NCI-H748 treated with DMSO at 0.1 percent for 48 hours (cell line): ENCODE measurements at places on chromosomes 16 and 17.

DNA sequence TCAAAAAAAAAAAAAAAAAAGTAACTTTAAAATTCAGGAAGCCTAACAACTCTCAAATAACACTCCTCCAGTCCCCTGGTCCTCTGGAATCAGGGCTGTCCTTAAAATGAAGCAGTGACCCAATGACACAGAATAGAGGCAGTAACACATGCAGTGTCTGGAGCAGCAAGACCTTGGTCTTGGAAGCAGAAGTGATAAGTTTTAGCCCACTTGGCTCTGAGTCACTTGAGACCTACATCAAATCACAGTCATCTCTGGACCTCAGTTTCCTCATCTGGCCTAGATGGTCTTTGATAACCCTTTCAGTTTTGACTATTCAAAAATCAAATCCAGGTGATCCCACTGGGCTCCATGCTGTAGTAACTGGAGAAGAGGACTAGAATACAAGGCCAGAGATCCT, 39.0 kb downstream of the LYRM1 start:
- no peak for DNase-seq

GRCh38 chr16:25747160-25747758, 55.5 kb downstream of the HS3ST4 start:
- DNase-seq, result no peak

DNA sequence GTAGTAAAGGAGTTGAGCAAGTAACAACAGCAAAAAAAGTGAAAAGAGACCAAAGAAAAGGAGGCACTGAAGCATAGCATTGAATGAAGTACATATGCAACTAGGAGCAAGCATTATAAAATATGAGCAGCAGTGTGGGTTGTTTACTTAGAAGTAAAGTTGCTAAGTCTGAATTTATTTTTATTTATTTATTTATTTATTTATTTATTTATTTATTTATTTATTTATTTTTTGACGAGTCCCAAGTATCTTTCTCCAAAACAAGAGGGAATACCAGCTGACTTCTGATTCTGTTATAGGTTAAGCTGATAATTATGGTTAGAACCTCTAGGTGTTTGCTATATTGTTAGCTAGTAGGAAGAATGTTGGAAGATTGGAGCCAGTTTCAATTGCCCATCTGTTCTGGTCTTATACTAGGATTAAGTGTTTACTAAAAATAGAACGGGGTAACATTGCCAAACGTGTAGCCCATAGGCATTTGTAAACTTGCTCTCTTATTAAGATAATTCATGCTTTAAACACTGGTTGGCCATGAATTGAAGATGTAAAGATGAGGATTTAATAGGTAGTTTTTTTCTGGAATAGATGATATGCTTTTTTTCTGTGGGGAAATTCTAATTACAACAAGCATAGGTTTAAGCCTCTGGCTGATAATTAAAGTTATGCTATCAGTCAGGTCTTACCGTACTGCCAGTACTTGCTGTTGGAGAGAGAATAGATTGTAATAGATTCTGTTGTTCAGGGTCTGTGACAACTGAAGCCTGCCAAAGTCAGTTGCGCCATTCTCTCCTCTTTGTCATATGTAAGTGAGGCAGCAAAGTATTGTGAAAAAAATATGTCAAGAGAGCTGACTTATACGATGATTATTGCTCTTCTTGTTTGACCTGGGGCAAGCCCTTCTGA, 66.7 kb downstream of the PPM1E start:
- no peak for DNase-seq

DNA sequence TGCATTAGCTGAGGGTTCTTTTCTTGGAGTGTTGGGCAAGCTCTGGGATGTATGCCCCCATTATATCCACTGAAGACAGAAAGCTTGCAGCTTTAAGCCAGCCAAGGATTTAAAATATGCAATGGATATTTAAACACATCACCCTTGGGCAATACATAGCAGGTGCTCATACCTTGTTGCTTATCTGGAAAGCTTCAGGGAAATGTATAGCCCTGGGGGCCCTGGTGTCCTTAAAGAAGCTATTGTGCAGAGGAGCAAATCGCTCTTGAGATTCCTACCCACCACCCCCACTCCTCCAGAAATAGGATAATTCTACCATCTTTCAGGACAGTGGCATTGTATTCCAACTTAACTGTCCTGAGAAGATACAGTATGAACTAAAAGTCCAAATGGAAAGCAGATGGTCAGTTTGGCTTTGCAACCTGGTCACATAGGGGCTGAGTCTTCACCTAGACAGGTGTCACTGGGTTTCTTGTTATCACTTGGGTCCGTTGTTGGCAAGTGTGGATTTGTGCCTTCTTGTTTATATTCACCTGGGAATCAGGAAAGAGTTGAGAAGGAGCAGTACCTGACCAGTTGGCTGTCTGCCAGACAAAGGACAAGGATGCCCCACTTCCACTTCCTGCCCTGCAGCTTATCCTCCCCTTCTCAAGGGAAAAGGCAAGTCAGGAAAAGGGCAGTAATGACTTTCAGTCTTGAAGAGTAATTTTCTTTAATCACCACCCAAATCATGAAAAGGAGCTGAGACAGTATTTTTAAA, 3.4 kb downstream of the ANKRD40CL start:
- DNase-seq, result no peak

GRCh38 chr16:7548796-7549318, 216.2 kb downstream of the RBFOX1 start:
- DNase-seq, result no peak

DNA sequence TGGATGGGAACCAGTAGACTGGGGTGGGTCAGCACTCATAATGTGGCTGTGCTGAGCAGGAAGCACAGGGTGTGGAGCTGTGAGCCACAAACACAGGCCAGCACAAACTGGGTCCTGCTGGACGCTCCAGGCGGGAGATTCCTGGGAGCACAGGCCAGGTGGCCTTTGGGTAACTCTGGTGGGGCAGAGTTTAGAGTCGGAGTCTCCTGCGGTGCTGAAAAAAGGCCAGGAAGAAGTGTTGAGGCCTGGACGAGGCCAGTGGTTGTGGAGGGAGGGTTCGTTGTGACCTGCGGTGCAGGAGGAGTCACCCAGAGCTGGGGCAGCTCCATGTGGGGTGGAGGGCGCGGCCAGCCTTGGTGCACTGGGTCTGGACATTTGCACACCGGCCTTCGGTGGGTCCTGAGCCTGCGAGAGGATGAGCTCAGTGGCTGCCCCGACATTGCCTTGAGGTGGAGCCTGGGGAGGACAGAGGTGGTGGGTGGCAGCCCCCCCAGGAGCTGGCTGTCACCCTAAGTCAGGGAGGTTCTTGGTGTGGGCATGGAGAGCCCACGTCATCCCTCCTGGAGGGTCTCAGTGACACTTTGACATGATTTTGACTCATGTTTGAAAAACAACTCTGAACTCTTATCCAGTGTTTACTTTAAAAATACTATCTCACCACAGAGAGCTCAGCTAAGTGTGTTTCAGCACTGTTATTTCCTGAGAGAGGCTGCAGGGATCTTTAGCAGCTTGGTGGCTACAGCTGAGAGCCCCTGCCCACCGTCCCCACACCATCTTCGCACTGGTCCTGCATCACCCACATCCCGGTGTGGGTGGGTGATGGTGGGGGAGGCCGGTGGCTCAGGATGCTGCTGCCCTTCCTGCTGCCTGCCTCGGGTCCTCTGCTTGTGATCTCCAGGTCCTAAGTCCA, 98.7 kb downstream of the NPIPB11 start:
- no peak for DNase-seq

DNA sequence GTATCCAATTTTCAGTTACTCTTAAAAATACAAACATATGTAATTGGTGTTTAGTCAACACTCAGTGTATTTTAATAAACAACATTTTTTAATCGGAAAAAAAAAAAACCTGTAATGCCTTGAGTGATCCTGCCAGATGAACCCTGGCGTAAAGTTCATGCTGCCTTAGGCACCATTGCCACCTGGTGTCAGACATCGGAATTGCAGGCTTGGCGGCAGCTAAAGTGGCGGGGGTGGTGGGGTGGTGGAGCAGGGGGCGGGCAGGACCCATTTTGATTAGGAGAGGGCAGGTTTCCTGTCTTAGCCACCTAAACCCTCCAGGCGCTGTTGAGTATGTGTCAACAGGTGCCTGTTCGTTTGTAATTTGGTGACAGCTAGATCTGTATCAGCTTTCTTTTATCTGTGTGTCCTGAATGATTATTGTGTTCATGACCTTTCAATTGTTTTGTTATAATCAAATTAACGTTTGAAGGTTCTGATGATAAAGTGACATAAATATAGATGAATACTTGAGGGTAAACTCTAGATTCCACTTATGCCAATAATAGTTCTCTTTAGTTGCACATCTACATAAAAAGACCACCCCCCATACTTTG, 588.7 kb downstream of the CDH13 start:
- DNase-seq, result no peak

DNA sequence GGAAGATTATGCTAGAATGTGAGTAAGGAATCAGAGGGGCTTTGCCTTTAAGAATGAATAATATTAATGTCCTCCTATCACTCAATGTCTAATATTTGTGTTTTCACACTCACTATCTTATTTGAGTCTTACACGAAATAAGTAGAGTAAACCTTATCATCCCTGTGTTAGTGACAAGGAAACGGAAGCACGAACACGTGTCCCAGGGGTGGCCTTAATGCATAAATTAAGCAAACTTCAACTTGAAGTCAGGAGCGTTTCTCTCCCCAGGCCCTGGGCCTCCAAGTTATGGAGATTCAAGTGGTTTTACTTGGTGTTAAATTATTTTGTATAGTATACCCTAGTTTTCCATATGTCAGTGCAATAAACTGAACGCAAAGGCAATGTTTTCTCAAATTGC, 96.0 kb downstream of the WDR59 start:
- DNase-seq, result no peak

- DNase-seq, result no peak
These were observed 37.9 kb downstream of the IRF8 start for GRCh38 chr16:85936816-85937215.

DNA sequence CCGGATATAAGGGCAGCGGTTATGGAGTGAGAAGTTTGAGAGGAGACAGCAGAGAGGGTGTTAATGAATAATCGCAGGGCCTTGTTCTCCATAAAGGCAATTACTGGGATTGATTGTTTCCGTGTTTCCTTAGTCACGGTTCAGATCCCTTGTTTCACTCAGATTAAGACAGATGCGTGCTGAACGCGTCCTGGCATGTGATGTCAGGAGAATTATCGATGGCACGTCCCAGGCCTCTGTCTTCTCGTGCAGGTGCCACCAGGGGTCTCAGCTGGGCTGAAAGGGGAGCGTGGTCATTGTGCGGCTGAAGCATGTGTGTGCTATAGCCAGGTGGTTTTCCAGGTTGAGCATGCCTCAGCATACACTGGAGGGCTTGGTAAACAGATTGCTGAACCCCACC, 142.4 kb upstream of the NOL11 start:
- peak; percentile 66 for DNase-seq

GRCh38 chr16:67163999-67164558, 466 bp upstream of the HSF4 start:
- DNase-seq, result no peak

- DNase-seq, result no peak
These were observed 286.1 kb upstream of the EEF2KMT start for GRCh38 chr16:5383737-5384136.

GRCh38 chr17:77859035-77859810, 99.3 kb upstream of the TNRC6C start:
- no peak for DNase-seq

DNA sequence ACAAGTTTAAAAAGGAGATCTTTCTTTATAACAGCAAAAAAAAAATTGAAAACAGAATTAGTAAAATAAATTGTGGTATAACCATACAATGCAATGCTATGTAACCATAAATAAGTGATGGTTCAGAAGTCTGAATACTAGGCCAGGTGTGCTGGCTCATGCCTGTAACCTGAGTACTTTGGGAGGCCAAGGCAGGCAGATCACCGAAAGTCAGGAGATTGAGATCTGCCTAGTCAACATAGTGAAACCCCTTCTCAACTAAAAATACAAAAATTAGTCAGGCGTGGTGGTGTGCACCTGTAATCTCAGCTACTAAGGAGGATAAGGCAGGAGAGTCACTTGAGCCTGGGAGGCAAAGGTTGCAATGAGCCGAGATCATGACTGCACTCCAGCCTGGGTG, 34.6 kb downstream of the CCT6B start:
- no peak for DNase-seq

DNA sequence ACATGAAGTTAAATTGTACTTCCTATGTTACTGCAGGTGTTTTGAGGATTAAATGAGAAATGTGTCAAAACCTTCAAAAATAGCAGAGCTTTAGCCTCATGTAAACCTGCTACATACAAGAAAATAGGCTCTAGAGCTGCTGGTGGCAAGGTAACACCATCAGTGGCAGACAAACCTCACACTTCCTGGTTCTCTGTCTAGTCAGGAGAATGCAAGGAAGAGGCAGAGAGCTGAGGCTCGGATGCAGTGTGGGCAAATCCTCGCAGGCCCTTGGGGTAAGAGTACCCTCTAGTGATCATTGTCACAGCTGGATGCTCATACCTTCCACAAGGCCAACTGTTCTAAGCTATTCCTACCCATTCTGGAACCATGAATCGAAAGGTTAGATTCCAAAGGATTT, 14.2 kb downstream of the CIAPIN1 start:
- no peak for DNase-seq

DNA sequence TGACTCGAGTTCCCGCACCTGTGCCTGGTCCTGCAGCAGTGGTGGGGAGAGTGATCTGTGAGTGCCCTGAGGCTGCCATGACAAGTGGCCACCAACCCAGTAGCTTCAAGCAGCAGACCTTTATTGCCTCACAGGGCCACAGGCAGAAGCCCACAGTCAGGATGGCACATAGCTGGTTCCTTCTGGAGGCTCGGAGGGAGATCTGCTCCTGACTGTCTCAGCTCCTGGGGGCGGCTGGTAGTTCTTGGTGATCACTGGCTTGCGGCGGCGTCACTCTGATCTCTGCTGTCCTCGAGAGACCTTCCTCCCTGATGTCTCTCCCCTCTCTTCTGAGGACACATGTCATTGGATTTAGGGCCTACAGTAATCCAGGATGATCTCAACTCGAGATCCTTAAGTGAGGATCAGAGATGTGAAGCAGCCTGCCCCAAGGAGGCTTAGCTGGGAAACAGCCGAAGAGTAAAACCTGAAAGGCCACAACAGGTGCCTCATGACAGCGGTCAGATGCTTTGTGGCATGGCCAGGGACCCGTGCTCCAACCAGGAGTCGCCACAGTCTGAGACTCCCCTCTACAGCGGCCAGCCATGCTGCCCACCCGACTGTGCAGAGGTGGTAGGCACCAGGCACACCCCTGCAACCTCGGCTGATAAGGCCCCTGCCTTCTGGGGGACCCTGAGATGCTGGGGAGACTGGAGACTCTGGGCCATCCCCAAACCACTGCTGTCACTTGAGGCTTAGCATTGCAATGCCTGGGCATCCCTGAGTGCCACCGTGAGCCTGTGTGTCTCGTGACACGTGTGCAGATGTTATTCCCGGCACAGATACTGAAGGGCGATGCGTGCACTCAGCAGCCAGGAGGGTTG, 30.0 kb upstream of the SLC38A10 start:
- no peak for DNase-seq

- DNase-seq, result no peak
These were observed 56.9 kb upstream of the LHX1 start for GRCh38 chr17:36880268-36880905.
